ENCODE measurements at places on chromosomes 7 and 10.

GRCh38 chr7:55140221-55140940, 121.6 kb downstream of the EGFR start:
- DNase-seq, result no peak

DNA sequence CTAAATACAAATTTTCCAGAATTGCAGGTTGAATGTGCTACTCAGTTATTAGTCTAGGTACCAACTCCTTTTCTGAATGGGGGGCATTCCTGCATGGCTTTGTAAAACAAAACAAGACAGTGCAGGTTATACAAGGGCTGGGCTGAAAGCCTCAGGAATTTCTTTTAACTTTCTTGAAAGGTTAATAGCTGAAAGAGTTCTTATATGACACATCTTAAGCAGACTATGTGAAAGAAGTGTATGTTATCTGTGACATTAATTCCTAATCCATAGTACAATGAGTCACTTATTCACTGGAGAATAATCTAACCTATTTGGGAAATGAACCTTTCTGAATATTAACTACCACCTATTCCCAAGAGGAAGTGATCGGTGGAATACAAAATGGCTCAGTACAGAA, 115.6 kb upstream of the FAM133B start:
- no peak for DNase-seq

GRCh38 chr10:26528715-26529393, 90.7 kb downstream of the APBB1IP start:
- DNase-seq, result no peak

DNA sequence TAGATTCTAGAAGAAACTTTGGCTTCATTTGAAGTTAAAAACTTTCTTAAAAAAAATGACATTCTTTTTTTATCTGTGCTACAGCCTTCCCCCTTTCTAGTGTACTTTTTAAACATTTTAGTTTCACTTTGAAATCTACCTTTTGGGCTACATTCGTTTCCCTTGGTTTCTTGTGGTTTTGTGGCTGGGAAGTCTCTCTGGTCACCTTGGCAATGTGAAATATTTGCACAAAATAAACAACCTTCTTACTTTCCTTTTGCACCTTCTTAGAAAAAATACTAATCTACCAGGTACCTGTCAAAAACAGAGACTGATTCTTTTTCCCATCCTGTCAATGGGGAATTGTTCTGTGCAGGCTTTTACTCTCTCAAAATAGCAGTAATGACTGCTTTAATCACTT, 350.2 kb downstream of the GATA3 start:
- no peak for DNase-seq

- no peak for DNase-seq
These were observed 167.3 kb downstream of the CALCR start for GRCh38 chr7:93407239-93407638.

- DNase-seq, result no peak
These were observed 84.9 kb downstream of the ZNF365 start for GRCh38 chr10:62459072-62459471.

DNA sequence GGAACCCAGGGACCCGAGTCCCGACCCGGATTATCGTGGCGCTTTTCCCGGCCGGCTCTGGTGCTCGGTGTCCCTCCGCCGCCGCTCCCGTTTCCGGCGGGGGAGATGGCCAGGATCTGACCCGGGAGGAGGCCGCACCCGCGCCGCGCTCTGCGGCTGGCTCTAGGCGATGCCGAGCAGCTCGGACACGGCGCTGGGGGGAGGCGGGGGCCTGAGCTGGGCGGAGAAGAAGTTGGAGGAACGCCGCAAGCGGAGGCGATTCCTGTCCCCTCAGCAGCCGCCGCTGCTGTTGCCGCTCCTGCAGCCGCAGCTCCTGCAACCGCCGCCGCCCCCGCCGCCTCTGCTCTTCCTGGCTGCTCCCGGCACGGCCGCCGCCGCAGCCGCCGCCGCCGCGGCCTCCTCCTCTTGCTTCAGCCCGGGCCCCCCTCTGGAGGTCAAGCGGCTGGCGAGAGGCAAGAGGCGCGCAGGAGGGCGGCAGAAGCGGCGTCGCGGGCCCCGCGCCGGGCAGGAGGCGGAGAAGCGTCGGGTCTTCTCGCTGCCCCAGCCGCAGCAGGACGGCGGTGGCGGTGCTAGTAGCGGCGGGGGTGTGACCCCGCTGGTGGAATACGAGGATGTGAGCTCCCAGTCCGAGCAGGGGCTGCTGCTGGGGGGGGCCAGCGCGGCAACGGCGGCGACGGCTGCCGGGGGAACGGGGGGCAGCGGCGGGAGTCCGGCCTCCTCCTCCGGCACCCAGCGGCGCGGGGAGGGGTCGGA, 593 bp downstream of the CDK13 start:
- DNase-seq, result peak; percentile 52

DNA sequence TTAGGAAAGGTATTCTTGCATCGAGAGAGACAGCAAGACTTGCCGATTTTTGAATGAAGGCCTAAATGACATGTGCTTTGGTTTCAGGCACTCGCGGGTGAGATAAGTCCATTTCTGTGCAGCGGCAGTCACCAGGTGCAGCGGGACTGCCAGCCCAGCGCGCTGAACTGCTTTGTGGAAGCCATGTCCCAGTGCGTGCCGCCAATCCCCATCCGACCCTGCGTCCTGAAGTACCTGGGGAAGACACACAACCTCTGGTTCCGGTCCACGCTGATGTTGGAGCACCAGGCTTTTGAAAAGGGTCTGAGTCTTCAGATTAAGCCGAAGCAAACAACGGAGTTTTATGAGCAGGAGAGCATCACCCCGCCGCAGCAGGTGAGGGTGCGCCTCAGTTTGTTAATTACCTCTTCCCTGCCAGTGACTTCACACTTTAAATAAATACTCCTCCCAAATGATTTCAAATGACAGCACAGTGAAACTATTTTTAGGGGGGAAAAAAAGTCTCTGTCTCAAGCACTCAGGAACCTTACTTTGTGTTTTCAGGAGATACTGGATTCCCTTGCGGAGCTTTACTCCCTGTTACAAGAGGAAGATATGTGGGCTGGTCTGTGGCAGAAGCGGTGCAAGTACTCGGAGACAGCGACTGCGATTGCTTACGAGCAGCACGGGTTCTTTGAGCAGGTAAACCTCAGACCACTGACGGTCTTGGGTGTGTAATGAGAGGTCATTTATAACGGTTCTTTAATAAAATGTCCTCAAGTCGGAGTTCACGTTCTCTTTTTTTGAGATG, 98.3 kb downstream of the TRRAP start:
- DNase-seq, result no peak

GRCh38 chr7:121874298-121874697, 1.3 kb downstream of the PTPRZ1 start:
- no peak for DNase-seq

DNA sequence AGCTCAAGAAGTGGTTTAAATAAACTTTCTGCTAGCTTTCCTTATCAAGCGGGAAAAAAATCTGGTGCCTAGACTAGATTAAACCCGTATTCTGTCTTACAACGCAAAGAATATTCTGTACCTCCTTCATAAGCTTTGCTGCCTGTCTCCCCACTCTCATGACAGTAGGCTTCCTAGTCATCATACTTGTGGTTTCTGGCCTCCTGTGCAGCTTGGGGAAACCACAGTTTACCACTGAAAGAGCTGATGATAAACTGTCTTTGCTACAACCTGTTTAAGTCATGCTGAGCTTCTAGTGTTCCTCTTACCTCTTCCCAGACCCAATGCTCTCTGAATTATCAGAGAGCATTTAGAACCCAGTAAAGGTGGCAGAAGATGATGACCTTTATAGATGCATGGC, 55.0 kb downstream of the PODXL start:
- no peak for DNase-seq

GRCh38 chr10:2944788-2945187, 122.6 kb upstream of the PFKP start:
- no peak for DNase-seq

GRCh38 chr10:33869481-33869880, 535.0 kb upstream of the NRP1 start:
- no peak for DNase-seq

DNA sequence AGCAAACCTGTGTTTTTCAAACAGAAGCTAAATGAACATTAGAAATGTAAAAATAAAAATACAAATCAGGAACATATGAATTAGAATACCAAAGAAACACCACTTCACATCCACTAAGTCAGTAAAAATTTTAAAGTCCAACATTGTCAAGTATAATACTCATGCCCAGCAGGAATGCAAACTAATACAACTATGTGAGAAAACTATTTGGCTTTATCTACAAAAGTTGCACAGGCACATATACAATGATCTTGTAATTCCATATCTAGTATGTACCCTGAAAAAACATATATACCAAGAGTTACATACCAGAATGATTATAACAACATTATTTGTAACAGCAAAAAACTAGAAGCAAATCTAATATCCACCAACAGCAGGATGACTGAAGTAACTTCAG, 91.1 kb downstream of the RNF32 start:
- DNase-seq, result no peak

- no peak for DNase-seq
These were observed 73.1 kb upstream of the MET start for GRCh38 chr7:116598861-116599260.
